GM04504 (cell line): ENCODE measurements at places on chromosomes 2 and 18.
A peak's percentile ranks its signal among the peaks of the same experiment; 100 is the strongest.

DNA sequence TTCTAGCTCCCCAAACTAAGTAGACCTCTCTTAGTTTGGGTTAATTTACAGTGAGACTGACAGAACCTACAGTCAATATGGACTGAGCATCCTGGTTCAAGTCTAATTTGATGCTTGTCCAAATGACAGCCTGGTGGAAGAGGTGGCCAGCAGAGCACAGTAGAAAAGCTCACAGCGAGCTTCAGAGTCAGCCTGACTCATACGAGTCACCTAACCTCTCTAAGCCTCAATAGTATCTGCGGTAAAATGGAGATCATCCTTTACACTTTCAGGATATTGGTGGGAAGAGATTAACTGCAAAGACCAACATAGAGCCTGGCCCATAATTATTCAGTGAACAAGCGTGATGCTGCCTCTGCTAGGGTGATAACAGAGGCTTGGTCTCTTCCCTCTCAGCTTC is 54.5 kb downstream of the DOCK10 start:
- no peak for DNase-seq

DNA sequence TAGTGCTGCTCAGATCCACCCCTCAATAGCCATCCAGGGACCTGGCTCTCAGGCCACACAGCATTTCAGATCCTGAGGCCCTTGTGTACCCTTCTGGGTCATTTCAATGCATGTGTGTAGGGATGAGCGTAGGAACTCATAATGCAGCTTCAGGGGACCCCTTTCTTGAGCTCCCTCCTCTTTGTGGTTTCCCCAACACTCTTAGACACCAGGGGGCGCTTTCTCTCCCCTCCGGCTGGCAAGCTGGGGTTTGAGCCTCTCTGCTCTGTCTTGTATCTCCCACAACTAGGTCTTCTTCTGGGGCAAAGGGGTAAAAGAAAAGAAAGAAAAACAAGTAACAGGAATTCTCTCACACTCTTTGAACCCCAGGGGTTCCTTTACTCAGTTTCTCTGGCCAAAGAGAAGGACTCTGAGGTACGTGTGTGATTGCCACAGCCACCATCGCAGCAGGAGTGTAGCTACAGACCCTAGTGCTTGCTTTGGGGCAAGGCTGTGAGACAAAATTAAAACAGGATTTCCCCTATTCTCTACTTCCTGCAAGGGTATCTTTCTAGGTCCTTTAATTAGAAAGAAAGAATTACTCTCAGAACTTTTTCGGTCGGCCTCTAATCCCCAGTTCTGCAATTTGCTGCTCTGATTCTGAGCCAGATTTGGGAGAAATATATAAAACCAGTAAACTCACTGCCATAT is 38.0 kb downstream of the CABYR start:
- DNase-seq = peak; percentile 7

DNA sequence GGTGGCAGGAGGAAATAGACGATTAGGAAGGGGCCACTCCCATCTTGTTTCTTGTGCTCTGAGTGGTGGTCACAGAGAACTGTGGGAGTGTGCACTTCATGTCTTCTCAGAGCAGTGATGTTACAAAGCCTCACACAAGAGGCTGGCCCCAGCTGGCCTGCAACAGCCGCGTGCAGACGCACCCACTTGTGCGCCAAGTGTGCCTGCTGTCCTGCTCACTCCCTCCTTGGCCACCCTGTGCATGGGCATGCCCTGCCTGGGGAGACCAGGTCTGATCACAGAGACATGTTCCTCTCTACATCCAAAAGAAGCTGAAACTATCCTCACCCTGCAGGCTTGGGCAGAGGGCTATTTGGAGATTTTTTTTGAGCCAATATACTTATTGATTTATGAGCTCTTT is 108.4 kb downstream of the MRO start:
- no peak for DNase-seq

DNA sequence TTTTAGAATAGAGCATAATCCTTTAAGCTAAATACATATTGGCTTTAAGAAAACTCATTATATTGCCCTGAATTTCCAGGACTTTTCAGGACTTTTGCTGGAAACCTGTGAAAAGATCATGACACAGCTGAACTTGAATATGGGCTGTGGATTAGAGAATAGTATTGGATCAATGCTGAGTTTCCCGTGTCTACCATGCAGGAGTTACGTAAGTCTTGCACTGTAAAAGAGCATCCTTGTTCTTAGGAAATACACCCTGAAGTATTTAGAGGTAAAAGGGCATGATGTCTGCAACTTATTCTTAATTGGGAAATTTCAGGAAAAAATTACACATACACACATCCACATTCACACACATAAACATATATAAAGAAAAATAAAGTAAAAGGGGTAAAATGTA is 82.1 kb downstream of the ZFP36L2 start:
- DNase-seq = no peak

DNA sequence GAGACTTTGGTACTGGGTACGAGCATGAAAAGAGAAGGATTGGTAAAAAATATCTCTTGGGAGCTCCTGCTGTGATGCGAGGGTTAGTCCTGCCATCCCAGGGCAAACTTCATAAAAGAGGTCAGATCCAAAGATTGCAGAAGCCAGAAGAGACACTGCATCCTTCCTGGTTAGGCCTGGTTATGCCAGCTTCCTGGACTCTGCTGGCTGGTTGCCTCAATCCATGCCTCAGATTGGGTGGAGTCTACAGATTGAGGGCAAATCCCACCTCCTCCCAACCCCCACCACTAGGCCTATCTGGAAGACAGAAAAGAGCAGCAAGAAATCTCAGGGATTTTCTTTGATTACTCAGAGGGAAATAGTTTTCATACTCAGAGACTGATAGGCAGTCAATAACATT is 5.3 kb upstream of the ACADL start:
- DNase-seq = no peak

DNA sequence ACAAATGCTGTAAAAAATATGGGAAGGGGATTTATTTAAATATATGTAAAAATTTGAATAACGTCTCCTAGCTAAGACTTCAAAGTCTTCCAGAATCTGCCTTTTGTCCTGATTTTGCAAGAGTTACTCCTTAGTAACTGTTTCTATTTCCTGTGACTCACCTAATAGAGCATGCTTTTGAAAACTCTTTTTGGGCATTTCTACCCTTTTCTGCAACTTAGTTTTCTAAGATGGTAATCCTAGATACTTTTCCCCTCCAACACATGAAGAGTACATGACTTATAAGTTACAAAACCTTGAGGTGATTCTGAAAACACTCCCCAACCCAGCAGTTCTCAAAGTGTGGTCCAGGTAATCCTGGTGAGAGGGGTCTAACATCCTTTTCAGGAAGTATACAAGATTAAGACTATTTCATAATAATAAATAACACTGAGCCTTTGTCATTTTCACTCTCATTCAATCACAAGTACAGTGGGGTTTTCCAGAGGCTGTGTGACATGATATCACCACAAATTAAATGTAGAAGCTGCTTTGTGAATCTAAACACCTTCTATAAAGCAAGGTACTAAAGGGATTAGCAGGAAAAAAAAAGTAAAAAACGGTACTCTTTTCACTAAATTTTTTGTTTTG is 31.9 kb downstream of the PPP4R3B start:
- DNase-seq = peak; percentile 38

GRCh38 chr18:6254456-6254855 is 160.3 kb downstream of the L3MBTL4 start:
- DNase-seq = no peak
